ENCODE measurements at places on chromosomes 11 and 22.

GRCh38 chr11:1461826-1462697, 24.5 kb downstream of the MOB2 start:
- no peak for DNase-seq

DNA sequence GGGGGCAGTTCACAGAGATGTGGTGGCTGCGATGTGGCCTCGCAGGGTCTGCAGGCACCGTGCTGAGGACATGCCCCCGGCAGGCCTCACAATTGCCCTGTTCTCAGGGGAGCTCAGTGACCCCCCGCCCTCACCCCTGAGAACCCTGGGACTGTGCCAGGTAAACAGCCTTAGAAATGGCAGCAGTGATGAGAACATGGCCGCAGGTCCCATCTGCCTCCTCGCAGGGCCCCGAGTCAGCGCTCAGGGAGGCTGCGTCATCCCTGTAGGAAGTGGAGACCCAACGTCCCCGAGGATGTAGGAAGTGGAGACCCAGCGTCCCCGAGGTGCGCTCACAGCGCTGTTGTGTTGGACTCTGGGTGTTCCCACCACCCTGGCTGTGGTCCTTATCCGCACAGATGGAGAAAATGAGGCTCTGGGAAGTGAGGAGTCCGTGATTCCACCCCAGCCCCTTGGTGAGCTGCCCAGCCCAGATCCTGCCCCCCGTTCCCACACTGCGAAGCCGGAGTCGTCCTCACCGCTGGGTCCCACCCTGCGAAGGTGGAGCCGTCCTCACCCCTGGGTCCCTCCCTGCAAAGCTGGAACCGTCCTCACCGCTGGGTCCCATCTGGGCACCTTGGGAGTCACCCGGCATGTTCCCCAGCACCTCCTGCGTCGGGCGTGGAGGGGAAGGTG, 1086.8 kb downstream of the BRD1 start:
- no peak for DNase-seq

DNA sequence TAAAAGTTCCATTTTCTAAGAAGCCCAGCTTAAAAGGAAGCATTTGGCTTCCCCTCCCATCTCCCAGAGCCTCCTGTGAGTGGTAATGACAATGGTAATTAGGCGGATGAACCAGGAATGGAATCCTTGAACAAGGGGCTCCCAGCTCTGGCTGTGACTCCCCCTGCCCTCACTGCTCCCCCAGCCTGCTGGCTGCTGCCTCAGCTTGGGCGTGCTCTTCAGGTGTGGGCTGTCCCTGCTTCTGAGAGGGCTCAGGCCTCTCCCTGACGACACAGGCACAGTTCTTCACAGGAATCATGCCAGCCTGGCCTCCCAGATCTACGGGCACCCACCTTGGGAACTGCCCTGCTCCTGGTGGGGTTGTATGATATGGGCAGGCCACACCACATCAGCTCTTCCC, 81.7 kb upstream of the NARS2 start:
- DNase-seq, result no peak

- DNase-seq, result no peak
Measured at GRCh38 chr11:32792111-32792947, 2.1 kb downstream of the CCDC73 start.

DNA sequence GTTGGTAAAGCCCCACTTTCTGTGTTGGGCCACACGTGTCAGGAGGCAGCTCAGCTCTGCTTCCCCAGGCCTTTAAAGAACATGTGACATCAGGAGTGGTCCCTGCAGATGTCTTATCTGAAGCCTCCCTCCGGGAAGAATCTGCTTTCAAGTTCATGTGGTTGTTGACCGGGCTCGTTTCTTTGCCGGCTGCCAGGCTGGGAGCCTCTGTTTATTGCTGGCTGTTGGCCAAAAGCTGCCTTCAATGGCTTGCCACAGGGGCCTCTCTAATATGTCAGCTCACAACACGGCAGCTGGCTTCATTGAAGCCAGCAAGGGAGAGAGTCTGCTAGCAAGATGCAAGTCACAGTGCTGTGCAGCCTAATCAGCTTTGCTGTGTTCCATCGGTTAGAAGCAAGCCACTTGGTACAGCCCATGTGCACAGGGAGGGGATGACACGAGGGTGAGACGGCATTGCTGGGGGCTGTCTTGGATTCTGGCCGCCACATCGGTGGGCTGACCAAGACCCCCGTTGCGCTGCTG, 14.6 kb downstream of the MRGPRF start:
- no peak for DNase-seq

DNA sequence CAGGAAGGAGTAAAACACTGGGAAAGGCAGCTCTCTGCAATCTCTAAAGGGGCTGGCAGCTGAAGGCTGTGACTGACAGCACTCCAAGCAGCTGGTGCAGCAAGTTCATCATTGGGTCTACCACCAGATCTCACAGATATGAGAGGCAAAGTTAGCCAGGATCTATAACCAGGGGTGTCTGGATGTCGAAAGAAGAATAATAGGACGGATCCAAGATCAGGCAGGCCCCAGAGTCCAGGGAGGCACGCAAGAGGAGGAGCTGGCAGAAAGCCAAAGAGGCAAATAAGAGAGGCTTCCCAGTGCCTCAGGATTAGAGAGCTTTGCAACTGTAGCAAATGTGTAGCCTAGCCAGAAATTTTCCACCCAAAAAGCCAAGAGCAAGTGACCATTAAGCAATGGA, 77.1 kb downstream of the RBMXL2 start:
- DNase-seq, result no peak

DNA sequence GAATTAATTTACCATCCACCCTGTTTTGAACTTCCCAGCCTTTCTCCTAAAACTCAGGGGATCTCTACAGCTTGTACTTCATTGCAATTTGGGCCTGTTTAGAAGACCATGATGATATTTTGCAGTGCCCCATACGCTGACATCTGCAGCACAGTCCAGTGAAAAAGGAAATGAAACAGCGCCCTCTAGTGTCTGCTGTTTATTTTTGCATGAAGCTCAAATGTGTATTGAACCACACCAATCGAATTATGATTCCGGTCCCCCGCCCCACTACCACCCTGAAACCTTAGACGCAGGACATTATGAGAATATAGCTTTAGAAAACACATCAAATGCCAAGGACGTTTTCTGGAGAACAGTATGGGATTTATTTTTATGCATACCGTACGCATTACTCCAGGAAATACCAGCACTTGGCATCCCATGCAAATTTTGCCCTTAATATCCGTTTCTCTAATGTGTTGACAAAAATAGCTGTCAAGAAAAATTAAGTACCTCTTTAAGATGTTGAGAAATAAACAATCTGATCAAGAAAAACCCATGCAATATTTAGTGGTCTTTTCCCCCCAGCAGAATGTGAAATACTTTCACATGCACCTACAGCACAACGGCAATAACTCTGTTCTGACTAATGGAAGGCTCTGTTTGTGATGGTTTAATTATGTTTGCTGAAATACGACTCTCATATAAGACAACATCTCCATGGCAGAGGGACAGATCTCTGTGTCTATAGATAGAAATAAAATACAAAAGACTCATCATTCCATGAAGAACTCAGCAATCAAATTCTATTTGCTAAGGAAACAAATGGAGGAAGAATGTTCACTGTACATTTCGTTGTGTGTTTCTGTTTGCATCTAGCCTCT, 93.9 kb downstream of the TECTA start:
- DNase-seq, result peak; percentile 63

- DNase-seq, result peak; percentile 42
Measured at GRCh38 chr11:22275600-22275999, 62.6 kb upstream of the SLC17A6 start.

- DNase-seq, result no peak
Measured at GRCh38 chr11:124591430-124591829, 19.8 kb upstream of the PANX3 start.

GRCh38 chr22:49807129-49807528, 20.5 kb downstream of the BRD1 start:
- no peak for DNase-seq

- no peak for DNase-seq
Measured at GRCh38 chr11:102186551-102187191, 76.4 kb downstream of the YAP1 start.

GRCh38 chr11:72528121-72528520, 93.8 kb upstream of the CLPB start:
- DNase-seq, result no peak

- DNase-seq, result no peak
Measured at GRCh38 chr11:45503311-45503710, 162.1 kb downstream of the CHST1 start.

DNA sequence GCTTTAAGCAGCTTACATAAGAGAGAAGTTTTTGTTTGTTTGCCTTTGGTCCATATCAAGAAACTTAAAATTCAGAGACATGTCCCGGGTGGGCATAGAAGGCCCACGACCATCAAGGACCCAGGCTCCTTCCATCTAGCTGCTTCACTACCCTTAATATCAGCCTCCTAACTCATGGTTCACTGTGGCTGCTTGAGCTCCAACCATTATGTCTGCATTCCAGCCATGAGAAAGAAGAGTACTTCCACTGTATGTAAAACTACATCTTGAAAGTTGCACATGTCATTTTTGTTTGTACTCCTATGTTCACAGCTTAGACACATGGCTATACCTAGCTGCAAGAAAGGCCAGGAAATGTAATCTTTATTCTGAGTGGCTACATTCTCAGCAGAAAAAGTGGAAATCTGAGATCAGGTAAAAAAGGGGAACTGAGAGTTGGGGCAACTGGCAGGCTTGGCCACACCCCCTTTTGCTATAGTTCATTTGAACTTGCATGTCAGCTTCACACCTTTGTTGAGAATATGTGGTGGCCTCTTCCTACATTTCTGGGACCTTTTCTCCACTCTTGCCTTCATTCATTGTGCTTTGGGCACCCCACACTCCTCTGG, 81.3 kb upstream of the TP53I11 start:
- DNase-seq, result peak; percentile 39

- peak; percentile 45 for DNase-seq
Measured at GRCh38 chr11:55942785-55943392, 6.7 kb upstream of the OR5I1 start.

- no peak for DNase-seq
Measured at GRCh38 chr11:102229510-102230123, 87.7 kb upstream of the BIRC3 start.

DNA sequence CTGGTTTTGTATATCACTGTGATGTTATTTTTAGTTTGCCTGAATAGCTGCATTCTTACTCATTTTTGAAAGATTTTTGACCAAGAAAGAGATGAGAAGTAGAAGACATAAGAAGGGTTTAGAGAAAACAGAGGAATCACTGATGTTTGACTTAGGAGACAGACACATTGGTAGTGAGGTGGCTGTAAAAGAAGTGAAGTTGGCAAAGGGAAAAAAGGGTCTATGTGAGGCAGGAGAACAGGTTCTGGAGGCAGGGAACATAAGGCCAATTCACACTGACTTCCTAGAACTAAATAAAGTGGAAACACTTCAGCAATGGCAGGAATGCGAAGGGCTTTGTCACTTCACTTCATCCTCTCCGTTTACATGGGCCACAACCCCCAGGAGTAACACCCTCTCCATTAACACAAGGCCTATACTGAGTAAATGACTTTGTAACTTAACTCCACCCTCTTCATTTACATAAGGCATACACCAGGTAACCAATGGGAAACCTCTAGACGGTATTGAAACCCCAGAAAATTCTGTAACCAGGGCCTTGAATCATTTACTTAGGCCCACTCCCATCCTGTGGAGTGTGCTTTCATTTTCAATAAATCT, 36.5 kb downstream of the CTSC start:
- no peak for DNase-seq

DNA sequence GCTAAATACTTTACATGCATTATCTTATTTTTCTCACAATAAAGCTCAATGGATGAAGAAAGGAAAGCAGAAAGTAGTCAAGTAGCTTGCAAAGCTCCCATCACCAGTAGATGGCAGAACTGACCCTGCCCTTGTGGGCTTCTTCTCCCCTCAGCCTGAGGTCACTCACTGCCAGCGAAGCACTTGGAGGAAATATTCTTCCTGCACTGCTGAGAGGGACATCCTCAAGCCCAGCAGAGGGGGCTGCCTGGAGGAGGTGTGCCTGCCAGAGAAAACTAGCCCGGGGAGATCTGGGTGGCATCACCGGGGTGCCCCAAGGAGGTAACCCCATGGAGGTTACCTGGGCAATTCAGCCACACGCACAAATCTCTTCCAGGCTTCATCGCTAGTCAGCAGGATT, 6.6 kb downstream of the APOL4 start:
- peak; percentile 82 for DNase-seq

DNA sequence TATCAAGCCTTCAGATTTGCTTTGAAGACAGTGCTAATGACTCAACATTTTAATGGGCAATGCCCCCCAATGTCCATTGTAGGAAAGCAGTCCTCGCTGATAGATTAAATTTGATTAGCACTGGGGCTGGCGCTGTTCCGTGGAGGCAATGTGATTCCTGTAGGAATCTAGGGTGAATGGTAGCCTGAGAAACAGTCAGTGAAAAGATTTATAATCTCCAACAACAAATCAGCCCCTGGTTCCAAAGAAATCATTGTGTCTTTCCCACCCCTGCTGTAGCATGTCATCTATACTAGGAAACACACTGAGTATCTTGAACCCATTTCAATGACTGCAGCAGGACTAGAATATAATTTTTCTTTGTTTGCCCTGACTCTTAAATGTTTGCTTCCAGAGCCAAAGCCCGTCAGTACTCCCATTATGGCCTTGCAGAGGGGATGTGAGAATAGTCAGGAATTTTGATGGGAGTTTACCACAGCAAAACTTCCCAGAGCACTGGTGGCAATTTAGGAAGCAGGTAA, 36.1 kb downstream of the MPPED2 start:
- no peak for DNase-seq

GRCh38 chr22:41094041-41094593, 1.7 kb downstream of the EP300 start:
- peak; percentile 46 for DNase-seq

DNA sequence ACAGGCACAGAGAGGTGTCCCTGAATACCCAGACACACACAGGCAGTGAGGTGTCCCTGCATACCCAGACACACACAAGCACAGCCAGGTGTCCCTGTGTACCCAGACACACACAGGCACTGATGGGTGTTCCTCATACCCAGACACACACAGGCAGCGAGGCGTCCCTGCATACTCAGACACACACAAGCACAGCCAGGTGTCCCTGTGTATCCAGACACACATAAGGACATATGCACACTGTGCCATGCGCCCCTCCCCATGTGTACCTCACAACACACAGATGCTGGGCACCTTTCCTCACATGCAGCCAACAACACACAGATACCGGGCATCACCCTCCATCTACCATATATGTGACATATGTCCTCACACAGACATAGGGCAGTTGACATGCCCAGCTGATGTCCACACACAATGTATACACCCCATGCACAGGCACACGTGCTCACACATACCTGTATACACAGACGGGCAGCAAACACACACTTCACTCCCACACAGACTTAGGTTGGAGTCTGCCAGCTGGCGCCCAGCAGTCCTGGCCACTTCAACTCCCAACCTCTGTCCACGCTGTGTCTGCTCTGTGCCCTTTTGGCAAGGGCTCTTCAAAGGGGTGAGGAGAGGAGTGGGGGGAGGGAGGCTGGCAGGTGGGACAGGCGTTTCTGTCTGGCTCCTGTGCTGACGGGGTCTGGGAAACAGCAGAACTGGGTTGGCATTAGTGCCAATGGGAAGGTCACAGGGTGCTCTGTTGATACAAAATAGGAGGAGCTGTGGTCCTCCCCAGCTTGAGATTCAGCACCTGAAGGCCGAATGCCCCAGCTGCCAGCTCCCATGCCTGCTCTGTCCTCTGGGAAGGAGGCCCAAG, 69.4 kb upstream of the ALX4 start:
- DNase-seq, result no peak

Data from KBM-7 (cell line).